SJSA1 (cell line): ENCODE measurements at places on chromosomes 2 and 18.

DNA sequence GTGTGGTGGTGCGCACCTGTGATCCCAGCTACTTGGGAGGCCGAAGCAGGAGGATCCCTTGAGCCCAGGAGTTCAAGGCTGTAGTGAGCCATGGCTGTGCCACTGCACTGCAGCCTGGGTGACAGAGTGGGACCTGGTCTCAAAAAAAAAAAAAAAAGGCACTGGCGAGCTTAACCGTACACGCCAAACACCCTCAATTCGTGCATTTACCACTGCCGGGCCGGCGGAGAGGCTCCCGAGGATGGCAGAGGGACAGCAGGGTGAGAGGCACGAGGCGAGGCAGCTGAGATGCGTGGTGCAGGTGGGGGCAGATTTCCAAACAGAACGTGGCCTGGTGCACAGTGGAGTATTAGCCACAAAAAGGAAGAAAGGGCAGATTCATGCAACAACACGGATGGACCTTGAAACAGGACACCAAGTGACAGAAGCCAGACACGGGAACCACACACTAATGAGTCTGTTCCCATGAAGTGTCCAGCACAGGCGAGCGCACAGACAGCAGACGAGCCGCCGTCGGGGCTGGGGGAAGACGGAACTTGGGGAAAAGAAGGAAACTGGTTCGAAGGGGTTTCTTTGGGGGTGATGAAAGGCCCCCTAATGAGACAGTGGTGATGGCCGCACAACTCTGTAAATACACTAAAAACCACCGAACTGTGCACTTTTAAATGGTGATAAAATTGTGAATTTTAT lies 27.4 kb downstream of the SLC66A2 start:
- DNase-seq: no peak

GRCh38 chr18:61855449-61856378 lies 37.1 kb downstream of the RNF152 start:
- DNase-seq: no peak

GRCh38 chr2:74824679-74825078 lies 9.2 kb upstream of the HK2 start:
- no peak for DNase-seq

DNA sequence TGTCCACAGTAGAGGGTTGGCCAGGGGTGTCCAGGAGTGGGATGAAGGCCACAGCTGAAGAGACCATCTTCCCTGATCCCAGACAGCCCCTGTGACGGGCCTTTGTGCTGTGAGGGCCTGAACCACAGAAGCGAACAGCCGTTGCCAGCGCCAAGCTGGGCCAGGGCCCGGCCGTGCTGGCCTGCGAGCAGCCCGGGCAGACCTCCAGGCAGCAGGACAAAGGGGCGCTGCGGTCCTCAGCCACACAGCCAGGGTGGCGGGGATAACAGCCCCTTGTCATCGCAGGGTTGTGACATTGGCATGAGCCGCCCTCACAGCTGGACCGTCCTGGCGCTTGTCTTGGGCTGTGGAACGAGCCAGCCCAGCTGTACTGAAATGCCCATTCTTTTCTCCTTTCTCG lies 161.1 kb downstream of the FAM210A start:
- no peak for DNase-seq

GRCh38 chr18:75456199-75456631 lies 28.7 kb upstream of the SMIM21 start:
- no peak for DNase-seq
